ENCODE measurements at places on chromosomes 13 and 19.

DNA sequence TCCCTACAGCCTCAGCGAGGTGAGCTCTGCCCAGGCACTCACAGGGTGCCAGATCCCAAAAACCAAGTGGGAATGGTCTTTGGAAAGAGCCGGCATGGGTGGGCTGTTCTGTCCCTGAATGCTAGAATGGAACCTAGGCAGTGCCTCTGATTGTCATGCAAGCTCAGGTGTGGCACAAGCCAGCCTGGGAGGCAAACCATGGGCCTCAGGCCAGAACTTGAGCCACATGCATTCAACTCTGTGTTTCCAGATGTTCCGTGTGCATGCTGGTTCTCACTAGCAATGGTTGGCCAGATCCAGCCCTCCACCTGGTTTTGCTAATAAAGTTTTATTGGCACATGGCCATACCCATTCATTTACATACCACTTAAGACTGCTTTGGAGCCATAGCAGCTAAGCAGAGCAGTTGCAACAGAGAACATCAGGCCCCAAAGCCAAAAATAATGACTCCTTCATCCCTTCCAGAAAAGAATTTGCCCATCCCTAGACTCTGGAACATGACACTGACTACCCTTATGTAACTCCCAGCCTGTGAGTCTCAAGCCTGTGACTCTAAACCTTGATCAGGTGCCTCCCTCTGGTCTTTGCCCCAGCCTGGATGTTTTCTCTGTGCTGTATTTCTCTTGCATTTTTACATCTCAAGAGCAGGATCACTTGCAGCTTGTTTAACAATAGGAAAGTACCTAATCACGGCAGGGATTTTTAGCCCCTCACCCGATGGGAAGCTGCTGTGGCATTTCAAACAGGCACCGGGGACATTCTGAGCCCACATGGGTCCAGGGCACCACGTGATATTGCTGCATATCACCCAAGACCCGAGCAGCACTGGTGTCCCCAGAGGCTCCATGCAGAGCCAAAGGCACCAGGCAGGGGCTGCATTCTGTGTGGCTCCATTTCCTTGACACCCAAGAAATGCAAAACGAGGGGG lies 55.4 kb upstream of the USE1 start:
- no peak for DNase-seq
- H3K27ac ChIP-seq, result peak overlapping the region; percentile 64
- H3K27me3 ChIP-seq, result no peaks in the 10 kb centered on the region
- no peaks in the 10 kb centered on the region for H3K4me1 ChIP-seq
- peaks cover 56% of the 10 kb centered on the region for H3K36me3 ChIP-seq

GRCh38 chr19:18119717-18120105 lies 22.1 kb downstream of the MAST3 start:
- H3K27ac ChIP-seq, result peak overlapping the region; percentile 96
- DNase-seq, result peak; percentile 74
- H3K4me1 ChIP-seq, result peaks cover 40% of the 10 kb centered on the region
- H3K36me3 ChIP-seq, result peaks cover 27% of the 10 kb centered on the region
- no peaks in the 10 kb centered on the region for H3K27me3 ChIP-seq

DNA sequence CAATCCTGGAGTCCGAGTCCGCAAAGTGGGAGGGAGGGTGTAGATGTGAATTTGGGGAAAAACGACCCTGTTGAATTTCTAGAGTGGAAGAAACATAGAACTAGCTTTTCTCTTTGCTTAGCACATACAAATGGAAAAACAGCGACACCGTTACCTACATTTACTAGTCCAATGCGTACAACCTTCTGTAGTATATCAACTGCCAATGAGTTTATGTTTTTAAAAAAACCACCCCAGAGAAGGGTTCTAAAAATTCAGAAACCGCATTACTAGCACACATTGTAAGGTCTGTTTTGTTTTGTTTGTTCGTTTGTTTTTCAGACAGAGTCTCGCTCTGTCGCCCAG lies 332 bp upstream of the SUPT20H start:
- peak overlapping the region; percentile 91 for H3K4me3 ChIP-seq
- peaks cover 23% of the 10 kb centered on the region for H3K36me3 ChIP-seq
- peak overlapping the region; percentile 91 for H3K27ac ChIP-seq
- DNase-seq, result no peak
- H3K27me3 ChIP-seq, result no peaks in the 10 kb centered on the region

GRCh38 chr13:72229067-72229466 lies 362.1 kb upstream of the DACH1 start:
- no peaks in the 10 kb centered on the region for H3K36me3 ChIP-seq
- no peak overlapping the region for H3K27ac ChIP-seq
- no peaks in the 10 kb centered on the region for H3K4me1 ChIP-seq
- no peak for DNase-seq
- H3K4me3 ChIP-seq, result no peak overlapping the region

DNA sequence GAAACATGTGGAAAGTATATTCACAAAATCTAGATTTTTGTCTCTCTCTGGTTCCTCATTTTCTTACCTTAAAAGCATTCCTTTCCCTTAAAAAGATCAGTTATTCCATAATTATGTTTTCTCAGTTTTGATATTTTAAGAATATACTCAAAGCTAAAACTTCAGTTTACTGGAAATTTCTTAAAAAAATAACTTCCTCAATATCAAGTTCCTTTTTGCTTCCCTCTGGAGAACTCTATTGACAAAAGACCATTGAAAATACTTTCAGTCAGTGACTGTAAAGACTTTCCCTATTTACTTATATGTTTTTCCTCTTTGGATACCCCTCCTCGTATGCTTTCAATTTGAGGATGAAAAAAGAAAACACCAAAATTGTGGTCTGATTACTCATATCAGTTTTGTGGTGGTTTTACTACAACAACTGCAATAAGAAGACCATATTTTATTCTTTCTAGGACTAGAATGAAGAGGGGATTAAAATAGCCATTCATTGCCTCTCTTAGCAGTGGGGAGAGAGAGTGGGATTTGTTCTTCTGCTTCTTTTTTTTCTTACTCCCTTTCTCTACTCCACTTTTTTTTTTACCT lies 113.2 kb downstream of the ESD start:
- H3K4me3 ChIP-seq, result no peak overlapping the region
- H3K27me3 ChIP-seq, result no peaks in the 10 kb centered on the region
- H3K27ac ChIP-seq, result no peak overlapping the region
- peaks cover 20% of the 10 kb centered on the region for H3K4me1 ChIP-seq
- no peak for DNase-seq
- H3K36me3 ChIP-seq, result peaks cover 14% of the 10 kb centered on the region

DNA sequence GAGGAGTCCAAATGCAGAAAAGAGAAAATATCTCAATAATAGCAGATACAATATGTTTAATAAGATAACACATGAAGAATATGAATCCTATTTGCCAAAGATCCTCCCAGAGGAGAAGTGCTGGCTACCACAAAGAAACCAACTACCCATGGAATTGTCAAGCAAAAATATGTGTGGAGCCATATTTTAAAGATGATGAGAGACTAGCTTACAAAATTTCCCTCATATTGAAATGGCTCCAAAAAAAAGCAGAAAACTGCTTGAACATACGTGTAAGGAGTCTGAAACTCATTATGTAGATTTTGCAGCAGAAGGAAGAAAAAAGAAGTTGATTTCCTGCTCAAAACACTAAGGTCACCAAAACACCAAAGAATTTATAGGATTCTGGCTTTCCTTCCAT lies 94.2 kb downstream of the USP12 start:
- H3K4me3 ChIP-seq, result no peak overlapping the region
- no peak overlapping the region for H3K27ac ChIP-seq
- no peaks in the 10 kb centered on the region for H3K4me1 ChIP-seq

DNA sequence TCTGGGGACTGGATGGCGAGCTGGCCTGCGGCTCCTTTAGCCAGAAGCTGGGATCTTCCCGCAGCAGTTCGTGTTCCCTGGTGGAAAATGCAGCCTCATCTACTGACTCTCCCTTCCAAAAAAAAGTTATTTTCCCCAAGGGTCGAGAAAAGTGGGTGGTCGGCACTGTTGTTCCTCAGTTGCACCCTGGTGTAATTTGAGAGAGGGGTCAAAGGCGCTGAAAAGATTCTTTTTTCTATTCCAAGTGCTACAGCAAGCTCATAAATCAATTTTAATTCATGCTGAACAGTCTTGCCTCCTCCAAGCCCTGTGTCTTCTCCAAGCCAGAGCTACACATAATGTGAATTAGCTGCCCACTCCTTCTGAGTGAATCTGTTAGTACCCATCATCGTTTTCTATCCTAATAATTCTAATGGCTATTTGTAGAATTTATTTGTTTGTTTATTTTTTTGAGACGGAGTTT lies 774 bp downstream of the SLC25A15 start:
- peaks cover under 1% of the 10 kb centered on the region for H3K36me3 ChIP-seq
- H3K4me1 ChIP-seq, result peaks cover 35% of the 10 kb centered on the region
- H3K27ac ChIP-seq, result peak overlapping the region; percentile 52
- DNase-seq, result no peak
- no peaks in the 10 kb centered on the region for H3K27me3 ChIP-seq

DNA sequence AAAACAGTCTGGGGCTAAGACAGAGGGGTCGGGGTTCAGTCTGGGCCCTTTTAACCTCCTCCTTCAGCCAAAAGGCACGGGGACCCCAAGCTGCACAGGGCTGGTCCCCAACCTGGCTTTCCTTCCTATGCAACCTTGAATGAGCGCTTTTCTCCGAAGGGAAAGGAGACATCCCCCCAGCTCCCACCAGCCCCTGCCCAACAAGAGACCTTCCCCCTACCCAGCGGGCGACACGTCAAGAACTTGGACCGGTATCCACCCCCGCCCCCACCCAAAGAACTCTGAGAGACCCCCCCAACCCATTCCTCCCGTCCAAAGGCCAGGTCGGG lies 35.0 kb upstream of the NANOS3 start:
- H3K27ac ChIP-seq, result peak overlapping the region; percentile 97
- peak; percentile 36 for DNase-seq
- no peaks in the 10 kb centered on the region for H3K27me3 ChIP-seq
- H3K36me3 ChIP-seq, result peaks cover 33% of the 10 kb centered on the region
- peak overlapping the region; percentile 93 for H3K4me3 ChIP-seq
- peaks cover 78% of the 10 kb centered on the region for H3K4me1 ChIP-seq

DNA sequence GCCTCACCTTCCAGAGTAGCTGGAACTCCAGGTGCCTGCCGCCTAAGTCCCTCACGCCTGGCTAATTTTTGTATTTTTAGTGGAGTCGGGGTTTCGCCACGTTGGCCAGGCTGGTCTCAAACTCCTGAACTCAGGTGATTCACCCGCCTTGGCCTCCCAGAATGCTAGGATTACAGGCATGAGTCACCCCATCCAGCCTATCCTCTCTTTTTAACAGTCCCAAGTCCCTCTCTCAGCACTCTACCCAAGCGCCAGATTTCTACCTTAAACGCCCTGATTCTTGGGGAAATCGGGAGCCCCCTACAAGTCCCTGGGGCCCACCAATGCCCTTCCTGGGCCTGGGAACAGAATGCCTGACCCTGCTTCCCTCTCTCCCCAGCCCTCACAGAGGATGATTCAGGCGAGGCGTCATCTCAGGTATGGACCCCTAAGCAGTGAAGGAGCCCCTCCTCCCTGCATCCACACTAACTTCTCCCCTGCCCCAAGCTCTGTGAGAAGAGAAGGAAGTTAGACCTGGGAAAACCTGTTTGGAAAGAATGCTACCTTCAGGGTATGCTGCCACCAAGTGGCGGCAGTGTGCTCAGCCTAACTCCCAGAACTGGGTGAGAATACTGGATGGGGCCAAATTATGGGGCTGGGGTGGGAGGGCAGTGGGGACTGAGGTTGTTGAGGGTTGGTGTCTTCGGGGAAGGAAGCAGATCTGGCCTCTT lies 20.8 kb upstream of the EBI3 start:
- H3K27ac ChIP-seq, result no peak overlapping the region
- peaks cover 24% of the 10 kb centered on the region for H3K27me3 ChIP-seq
- no peaks in the 10 kb centered on the region for H3K4me1 ChIP-seq
- DNase-seq, result no peak
- no peak overlapping the region for H3K4me3 ChIP-seq
- no peaks in the 10 kb centered on the region for H3K36me3 ChIP-seq

DNA sequence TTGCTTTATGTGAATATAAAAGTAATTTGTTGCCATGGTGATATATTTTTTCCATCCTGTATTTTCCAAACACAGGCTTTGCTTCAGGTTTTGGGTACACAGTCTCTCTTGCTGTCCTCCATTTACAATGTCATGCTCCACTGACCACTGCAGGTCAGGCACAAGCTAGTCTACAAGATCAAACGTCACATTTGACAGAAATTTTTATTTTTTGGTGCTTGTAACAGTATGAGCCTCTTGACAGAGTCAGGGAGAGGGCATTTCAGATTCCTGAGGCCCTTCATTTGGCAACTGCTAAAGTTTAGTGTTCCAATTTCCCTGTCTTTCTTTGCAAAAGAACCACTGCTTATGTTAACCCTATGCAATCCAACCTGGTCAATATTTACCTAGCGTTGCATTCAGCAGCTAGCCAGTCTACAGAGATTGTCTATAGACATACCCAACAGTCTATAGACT lies 175.0 kb downstream of the RFC3 start:
- no peaks in the 10 kb centered on the region for H3K36me3 ChIP-seq
- H3K4me3 ChIP-seq, result no peak overlapping the region
- no peak overlapping the region for H3K27ac ChIP-seq
- H3K4me1 ChIP-seq, result no peaks in the 10 kb centered on the region
- no peaks in the 10 kb centered on the region for H3K27me3 ChIP-seq

GRCh38 chr19:18009412-18010066 lies 1.6 kb downstream of the ARRDC2 start:
- H3K4me3 ChIP-seq, result peak overlapping the region; percentile 83
- DNase-seq, result no peak
- peaks cover 48% of the 10 kb centered on the region for H3K36me3 ChIP-seq
- H3K27me3 ChIP-seq, result peaks cover 3% of the 10 kb centered on the region
- H3K27ac ChIP-seq, result peak overlapping the region; percentile 58

DNA sequence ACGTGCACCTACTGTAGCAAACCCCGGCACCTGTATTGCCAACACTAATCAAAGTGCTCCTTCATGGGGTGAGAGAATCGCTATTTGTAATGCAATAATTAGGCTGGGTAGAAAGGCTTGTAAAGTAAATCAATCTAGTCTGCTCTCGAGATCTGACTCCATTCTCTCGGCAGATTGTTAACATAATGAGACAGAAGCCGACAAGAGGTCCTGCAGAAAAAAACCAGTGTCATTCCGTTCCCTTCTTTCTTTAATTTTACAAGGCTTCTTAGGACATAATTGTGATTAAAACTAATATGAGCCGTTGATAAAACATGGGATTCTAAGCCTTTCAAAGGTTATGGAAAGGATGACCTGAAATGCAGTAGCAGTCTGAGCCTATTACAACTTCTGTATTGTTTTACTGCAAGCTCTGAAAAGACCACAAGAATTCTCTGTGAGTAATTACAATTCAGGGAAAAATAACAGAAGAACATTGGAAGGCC lies 530.0 kb downstream of the PCDH9 start:
- DNase-seq, result no peak
- H3K4me3 ChIP-seq, result no peak overlapping the region
- H3K27ac ChIP-seq, result no peak overlapping the region
- no peaks in the 10 kb centered on the region for H3K27me3 ChIP-seq
- no peaks in the 10 kb centered on the region for H3K4me1 ChIP-seq

DNA sequence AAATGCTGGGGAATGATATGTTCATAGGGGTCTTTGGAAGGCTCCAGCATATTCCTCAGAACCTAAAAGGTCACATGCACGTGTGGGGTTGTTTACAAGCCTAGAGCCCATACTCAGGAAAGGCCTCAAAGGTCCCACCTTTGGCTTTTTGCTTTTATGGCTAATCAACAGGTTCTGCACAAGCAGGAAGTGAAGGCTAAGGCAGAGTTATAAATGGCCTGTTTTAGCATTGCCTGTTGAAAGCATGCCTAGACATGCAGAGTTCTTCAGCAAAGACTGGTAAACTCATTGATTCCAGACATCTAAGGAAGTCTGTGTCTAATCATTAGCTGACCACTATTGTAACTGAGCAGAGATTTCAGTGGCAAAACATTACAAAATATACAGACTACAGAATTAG lies 198.3 kb downstream of the KCNRG start:
- H3K4me1 ChIP-seq, result peaks cover 8% of the 10 kb centered on the region
- H3K27ac ChIP-seq, result no peak overlapping the region

- no peaks in the 10 kb centered on the region for H3K27me3 ChIP-seq
- DNase-seq, result no peak
- peaks cover 53% of the 10 kb centered on the region for H3K4me1 ChIP-seq
- peaks cover 59% of the 10 kb centered on the region for H3K36me3 ChIP-seq
- peak overlapping the region; percentile 73 for H3K27ac ChIP-seq
Measured at GRCh38 chr19:41324231-41324702, 14.3 kb downstream of the CCDC97 start.

All from activated naive CD4-positive, alpha-beta T cell treated with anti-CD3 and anti-CD28 coated beads, Interleukin-2, amount 10 ng/mL, durations not matched to agents 7 days and 5 days (primary cell).